ENCODE measurements at places on chromosomes 11 and 22. TPM values are rescaled to one million over a fixed set of nuclear protein-coding genes. Genes with fewer than 3 reads are reported as not detected.

DNA sequence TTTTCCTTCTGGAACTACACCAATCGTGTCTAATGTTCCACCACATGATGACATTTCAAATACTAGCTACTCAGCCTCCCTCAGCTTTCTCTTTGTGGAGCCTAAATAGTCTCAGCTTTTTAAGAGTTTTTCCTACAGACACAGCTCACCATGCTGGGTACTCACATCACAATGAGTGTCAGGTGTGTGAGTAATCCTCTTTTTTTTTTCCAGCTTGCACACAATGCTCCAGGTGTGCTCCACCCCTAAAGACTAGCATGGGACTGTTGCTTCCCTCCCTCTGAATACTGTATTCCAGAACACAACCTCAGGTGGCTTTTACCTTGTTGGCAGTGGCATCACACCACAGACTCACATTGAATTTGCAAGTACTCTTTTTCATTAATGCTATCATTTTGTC lies 11.7 kb downstream of the BTG4 start:
- no peak for DNase-seq

- DNase-seq: peak; percentile 40
These were observed 7.3 kb upstream of the NCF4 start for GRCh38 chr22:36853407-36854099.

GRCh38 chr22:23302171-23303002 lies 122.1 kb downstream of the BCR start:
- no peak for DNase-seq

GRCh38 chr22:17684245-17684644 lies 45.7 kb downstream of the BCL2L13 start:
- no peak for DNase-seq

GRCh38 chr11:116813781-116814471 lies 9.2 kb downstream of the APOA4 start:
- DNase-seq: no peak

- peak; percentile 18 for DNase-seq
These were observed 2.0 kb downstream of the KCNJ11 start for GRCh38 chr11:17386331-17387084.

- DNase-seq: no peak
These were observed 123.6 kb upstream of the MTNR1B start for GRCh38 chr11:92845805-92846204.

GRCh38 chr11:112334381-112334780 lies 73.7 kb upstream of the PLET1 start:
- DNase-seq: no peak

GRCh38 chr11:126338346-126339055 lies 17.0 kb upstream of the ST3GAL4 start:
- DNase-seq: no peak

DNA sequence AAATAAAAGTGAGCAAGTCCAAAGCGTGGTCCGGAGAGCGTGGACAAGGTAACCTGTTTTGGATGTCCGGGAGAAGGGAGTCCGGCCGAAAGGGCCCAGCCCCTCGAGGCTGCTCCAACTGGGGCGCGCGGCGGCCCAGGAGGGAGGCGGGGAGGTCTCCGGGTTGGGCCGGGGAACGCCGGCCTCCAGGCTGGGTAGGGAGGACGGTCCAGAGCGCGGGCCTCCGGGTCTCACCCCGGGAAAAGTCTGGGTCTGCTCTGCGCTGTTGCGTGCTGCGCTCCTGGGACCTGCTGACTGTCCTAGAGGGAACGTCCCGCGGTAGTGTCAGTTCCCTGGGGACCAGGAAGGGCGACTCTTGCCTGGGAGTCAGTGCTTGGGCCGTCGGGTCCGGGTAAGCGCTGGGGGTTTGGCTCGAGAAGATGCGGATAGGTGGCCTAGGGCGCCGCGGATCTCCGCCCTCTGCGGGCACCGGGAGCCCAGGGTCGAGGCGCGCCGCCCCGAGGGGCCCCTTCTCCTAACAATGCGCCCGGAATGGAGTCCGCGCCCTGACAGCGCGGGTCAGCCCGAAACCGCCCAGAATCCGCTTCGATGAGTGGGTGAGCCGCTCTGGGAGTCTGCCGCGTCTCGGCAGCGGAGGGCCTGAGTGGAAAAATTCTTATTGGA lies 988 bp upstream of the FLI1 start:
- DNase-seq: no peak

DNA sequence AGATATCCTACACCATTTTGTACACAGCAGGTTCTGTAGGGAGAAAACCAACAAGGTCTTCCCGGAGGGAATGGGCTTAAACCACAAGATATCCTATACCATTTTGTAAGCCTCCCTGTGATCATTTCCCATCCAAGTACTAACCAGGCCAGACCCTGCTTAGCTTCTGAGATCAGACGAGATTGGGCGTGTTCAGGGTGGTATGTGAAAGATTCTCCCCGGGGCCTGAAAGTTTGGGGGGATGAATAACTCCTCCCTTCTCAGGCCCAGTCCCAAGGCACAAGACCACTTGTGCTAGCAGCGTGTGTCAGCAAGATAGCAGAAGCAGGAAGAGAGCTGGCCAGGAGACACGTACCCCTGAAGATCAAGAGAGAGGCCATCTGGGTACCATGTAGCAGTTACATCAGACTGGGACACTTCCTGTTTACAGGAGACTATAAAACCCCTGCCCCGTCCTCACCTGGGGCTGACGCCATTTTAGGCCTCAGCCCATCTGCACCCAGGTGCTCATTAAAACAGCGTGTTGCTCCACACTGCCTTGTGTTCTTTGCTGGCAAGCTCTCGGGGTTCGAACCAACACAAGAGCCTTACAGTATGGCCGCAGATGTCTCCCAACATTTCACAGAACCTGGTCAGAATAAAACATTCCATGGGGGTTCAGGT lies 17.3 kb downstream of the MIF start:
- DNase-seq: no peak

DNA sequence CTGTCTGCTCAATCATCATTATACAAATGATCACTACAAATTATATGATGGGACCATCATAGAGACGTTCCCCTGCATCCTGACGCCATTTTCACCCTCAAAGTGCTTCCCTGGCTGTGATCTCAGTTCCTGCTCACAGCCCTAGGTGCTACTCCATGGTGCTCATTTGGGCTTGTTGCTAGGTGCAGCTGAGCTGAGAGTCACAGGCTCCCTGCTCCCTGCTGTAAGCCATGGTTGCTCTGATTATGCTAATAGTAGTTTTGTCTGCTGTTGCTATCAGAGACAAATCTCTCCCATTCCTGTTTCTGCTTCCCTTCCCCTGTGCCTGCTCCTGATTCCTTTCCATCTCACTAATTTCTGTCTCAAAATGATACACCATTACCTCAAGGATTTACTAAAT lies 474.3 kb downstream of the METTL15 start:
- no peak for DNase-seq

- DNase-seq: peak; percentile 23
These were observed 47.1 kb upstream of the SYT13 start for GRCh38 chr11:45333001-45333971.

DNA sequence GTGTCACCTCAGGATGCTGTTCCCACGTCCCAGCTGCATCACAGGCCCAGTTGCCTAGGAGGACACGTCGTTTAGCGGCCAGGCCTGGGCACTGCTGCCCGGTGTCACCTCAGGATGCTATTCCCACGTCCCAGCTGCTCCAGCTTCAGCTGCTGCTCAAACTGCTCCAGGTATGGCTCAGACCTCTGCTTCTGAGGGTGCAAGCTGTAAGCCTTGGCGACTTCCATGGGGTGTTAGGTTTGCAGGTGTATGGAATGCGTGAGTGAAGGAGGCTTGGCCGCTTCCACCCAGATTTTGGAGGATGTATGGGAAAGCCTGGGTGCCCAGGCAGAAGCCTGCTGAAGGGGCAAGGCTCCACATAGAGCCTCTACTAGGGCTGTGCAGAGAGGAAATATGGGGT lies 205.3 kb upstream of the B3GAT1 start:
- DNase-seq: no peak

- peak; percentile 62 for DNase-seq
These were observed 11.7 kb downstream of the MIAT start for GRCh38 chr22:26669060-26669481.

DNA sequence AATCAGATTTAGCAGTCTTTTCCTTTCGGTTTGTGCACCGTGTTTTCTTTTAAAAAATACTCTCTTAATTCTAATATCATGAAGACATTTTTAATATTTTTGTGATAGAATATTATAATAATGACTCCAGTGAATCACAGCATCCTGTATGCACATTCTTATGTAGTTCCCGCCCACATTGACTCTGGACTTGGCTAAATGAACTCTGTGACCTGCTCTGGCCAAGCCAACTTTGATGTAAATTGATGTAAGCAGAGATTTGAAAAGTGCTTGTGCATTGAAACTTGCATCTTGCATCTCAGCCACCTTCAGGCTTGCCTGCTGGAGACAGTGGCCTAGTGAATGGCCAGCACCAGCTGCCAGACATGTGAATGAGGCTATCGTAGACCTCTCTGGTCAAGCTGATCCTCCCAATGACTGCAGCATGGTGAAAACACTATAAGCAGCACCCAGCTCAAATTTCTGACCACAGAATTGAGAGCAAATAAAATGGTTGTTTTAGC lies 29.2 kb upstream of the PGM2L1 start:
- no peak for DNase-seq

GRCh38 chr11:66976028-66976467 lies 944 bp downstream of the C11orf86 start:
- no peak for DNase-seq

DNA sequence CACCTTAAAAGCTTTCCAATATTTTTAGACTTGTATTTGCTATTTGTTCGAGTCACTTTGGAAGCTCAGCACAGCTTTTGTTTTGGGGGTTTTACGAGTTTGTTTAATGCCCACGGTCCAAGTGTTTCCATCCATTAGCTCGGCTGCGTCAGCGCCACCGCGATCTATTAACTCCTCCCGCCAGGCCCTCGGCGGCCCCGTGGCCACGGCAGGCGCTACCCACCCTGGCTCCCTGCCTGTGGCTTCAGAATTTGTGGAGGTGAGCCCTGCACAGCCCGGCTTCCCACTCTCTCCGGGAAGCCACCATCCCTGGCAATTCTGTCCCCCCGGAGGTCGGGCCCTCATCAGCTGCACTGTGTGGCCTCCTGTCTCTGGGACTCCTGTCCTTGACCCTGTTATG lies 648.5 kb downstream of the BRD1 start:
- no peak for DNase-seq

GRCh38 chr11:125226706-125227105 lies 62.2 kb downstream of the PKNOX2 start:
- DNase-seq: no peak

GRCh38 chr11:41868606-41869005 lies 409.2 kb upstream of the LRRC4C start:
- no peak for DNase-seq

DNA sequence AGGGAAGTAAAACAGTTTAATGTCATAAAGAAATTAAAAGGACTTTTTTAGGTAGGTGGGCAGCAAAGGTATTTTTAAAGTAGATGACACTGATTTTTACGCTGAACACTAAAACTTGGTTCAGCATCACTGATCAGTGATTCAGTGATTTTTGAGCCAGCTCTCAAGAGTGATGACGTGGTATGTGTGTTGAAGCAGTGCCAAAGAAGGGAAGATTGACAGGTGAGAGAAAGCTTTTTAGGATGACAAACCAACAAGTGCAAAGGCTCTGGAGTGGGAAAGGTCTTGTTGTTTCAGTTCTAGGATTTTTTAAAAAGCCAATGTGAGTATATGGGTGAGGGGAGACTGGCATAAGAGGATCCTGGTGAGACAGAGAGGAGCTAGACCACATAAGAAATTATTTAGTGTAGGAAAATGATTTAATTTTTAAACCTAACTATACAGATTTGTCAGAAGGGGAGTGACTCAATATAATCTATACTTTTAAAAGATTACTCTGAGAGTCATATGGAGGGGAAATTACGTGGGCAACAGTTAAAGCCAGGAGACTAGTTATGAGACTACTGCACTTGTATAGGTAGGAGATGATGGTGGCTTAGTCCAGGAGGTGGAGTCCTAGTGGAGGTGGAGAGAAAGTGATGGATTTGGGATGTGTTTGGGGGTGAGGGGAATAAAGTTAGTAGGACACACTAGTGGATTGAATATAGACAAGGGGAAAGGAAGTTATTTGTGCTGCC lies 17.6 kb upstream of the CALCB start:
- no peak for DNase-seq

GRCh38 chr11:92594251-92594650 lies 369.6 kb downstream of the FAT3 start:
- no peak for DNase-seq

DNA sequence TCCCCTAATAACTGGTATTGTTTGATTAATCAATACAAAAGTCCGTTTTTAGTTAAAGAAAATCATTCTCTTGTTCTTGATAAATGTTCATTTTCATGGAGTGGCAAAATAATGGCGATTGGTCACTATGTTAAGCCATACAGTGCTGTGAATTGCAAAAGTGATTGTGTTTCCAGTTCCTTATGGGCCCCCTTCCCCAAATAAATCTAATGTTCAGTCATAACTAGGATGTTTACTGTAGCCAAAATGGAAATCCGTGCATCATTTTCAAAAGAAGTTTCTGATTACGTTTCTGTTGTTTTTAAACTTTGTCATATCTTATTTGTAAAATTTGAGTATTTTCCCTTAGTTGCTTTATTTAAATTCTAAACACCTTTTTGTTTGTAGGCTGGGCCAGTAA lies 845 bp downstream of the RBM7 start:
- DNase-seq: no peak

DNA sequence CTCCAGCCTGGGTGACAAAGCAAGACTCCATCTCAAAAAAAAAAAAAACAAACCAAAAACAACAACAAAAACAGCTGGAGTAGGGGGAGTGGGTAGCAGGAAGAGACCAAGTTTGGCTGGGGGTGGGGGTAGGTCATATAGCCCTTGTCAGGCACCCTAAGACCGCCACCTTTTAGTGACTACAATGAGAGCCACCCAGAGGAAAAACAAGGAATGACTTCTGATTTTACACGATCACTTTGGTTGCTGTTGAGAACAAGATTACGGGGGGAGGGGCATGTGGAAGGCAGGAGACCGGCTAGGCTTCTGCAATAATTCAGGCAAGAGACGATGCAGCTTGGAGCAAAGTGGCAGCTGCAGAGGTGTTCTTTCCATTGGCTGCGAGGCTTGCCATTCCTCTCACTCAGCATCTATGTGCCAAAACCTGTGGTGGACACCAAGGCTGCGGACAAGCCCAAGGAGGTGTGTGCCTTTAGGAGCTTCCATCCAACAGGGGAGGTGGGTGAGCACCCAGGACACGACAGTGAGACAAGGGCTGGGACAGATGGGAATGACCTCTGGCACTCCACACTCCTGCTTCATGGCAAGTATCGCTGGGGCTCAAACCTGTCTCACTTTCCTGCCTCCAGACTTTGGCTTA lies 1.7 kb downstream of the RPS19BP1 start:
- no peak for DNase-seq

GRCh38 chr22:46977656-46978343 lies 215.3 kb downstream of the TBC1D22A start:
- no peak for DNase-seq

Gene FAM180B
- not detected for total RNA-seq

Gene OR52B6
- not detected for total RNA-seq

Gene UCP3
- 1.3 TPM for total RNA-seq

Gene GSTT2B
- 14.3 TPM for total RNA-seq

Gene HPX
- 4.6 TPM for total RNA-seq

Gene XKR3
- total RNA-seq: not detected

Gene OR5D13
- not detected for total RNA-seq

Gene CABP7
- total RNA-seq: not detected

Gene LRFN4
- total RNA-seq: 55.4 TPM

Gene PTPRCAP
- total RNA-seq: 1.4 TPM

Gene HBE1
- total RNA-seq: 212 TPM

Gene APLNR
- total RNA-seq: not detected

Gene TRPC6
- not detected for total RNA-seq

Gene AASDHPPT
- total RNA-seq: 59.5 TPM

Gene GRK3
- 14.6 TPM for total RNA-seq

All from HCT116 (cell line).